Pons (tissue), 1 donor: ENCODE measurements at places on chromosomes 1 and 21.
A peak's percentile ranks its signal among the peaks of the same experiment; 100 is the strongest.

DNA sequence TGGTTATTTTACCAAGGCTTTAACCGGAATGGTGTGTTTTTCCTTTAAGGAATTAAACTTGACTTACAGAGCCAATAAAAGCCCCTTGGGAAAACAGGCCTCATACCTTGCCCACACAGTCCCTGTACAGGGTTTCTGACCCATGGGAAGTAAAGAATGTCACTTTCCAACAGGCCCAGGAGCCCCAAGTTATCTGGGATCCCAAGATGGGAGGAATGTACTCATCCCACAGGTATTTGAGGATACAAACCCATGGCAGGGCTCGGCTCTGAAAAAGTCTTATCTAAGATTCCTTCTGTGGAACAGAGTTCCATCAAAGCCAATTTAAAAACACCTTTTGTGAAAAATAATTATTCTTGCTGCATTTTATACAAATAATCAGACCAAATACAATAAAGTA, 15.3 kb upstream of the COX20 start:
- no peak for DNase-seq

- DNase-seq: no peak
These were observed 87.7 kb upstream of the GADD45A start for GRCh38 chr1:67597336-67597735.

- no peak for DNase-seq
These were observed 49.8 kb downstream of the TPR start for GRCh38 chr1:186325239-186325638.

DNA sequence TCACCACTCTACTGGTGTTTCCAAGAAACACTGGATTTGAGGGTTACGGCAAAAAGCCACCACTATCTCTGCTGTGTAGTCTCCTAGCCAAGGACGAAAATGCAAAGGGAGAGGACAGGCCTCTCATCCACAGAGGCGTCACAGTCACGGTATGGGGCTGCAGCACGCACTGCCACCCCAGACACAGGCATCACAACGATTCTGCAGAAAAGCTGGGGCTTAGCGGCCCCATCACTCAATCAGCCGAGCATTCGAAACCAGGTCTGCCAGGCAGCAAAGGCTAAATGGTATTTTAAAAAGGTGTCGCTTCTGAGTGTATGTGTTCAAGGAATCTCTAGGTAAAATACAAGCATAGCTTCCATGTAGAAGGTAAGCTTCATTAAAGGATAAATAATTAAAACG, 1.4 kb downstream of the RIPK4 start:
- no peak for DNase-seq

DNA sequence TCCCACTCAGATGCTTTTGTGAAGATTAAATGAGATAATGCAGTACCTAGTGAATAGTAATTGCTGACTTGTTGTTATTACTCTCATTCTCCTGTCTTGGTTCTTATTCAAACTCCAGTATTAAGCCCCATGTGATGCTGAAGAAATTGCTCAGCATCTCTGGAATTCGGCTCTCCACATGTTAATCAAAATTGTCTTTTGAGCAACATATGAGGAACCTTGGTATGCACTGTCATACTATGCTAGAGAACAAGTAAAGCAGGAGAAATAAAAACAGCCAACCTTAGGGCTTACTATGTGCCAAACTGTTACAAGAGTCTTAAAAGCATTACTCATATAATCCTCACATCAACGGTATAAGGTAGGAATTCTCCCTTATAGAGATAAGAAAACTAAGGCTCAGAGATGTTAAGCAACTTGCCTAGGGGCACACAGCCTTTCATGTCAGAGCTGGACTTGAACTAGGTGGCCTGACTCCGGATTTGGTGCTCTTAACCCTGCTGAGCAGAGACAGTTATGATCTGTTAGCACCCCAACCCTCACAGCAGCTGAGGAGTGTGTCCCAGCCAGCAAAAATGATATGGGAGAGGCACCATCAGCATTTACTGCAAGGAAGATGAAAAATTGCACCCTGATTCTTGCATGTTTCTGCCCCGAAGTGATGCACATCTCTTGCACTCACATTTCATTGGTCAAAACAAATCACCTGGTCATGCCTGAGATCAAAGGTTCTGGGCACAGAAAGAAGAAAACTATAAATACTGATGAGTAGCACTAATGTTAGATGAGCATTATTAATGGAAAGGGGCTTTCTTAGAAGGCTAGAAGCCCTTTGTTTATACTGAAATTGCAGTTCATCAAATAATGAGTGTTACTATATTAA, 102.3 kb downstream of the OMA1 start:
- no peak for DNase-seq

DNA sequence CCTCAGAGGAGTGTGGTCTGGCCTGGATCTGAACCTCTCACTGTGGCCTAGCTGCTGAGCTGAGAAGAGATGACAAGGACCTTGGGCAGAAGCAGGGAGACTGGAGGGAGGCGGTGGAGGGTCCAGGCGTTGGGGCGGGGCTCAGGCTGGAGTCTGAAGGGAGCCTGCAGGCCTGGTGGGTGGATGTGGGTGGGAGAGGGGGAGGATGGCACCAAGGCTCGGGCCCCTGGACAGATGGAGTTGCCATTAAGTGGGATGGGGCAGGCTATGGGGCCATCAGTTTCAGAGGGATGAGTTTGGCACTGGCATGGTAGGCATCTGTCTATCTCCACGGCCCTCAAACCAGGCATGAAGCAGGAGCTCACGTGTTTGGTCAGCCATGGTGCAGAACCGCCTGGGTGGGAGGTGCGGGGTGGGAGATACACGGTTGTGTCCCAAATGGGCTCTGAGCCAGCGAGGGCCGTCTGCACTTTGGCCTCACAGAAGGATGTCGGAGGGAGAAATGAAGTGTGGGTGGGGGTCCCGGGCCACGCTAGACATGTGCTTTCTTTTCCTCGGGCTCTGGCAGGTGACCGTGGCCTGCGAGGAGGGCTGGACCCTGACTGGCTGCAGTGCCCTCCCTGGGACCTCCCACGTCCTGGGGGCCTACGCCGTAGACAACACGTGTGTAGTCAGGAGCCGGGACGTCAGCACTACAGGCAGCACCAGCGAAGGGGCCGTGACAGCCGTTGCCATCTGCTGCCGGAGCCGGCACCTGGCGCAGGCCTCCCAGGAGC, 23.6 kb downstream of the PCSK9 start:
- DNase-seq: no peak

- no peak for DNase-seq
These were observed 1994.9 kb downstream of the NCAM2 start for GRCh38 chr21:22993144-22993543.

- DNase-seq: no peak
These were observed 105.6 kb downstream of the MIS18A start for GRCh38 chr21:32173121-32173724.

- DNase-seq: no peak
These were observed 11.9 kb downstream of the PRXL2B start for GRCh38 chr1:2598329-2598931.

DNA sequence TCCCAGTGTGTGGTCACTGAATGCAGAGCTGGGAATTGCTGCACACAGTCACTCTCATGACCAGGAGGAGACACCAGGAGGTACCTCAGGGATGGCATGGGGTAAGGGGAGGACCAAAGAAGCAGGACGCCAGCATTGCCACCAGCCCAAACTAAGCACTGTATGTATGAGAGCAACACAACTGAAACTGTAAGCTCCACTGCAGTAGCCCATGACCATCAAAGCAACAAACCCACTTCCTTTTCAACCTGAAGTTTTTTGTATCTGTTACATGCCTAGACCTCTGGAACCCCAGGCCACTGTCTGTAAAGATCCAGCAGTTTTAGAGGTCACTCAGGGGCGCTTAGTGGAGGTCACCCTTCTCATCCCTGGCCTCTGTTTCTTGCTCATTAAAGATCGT, 164.3 kb downstream of the SETD4 start:
- no peak for DNase-seq

DNA sequence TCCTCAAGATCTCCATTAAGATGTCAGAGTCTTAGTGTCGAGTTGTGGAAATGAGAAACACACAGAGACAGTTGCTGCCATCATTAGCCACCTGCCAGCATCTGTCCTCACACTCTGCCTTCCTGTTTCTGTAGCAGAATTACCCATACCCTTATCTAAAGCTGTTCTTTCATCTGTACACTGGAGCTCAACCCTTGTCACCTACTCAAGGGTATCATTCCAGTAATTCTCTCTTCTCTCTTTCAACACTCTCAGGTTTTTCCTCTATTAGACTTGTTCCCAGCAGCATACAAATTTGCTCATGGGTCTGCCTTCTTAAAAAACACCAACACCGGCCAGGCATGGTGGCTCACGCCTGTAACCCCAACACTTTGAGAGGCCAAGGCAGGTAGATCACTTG, 27.4 kb upstream of the RNF2 start:
- no peak for DNase-seq

DNA sequence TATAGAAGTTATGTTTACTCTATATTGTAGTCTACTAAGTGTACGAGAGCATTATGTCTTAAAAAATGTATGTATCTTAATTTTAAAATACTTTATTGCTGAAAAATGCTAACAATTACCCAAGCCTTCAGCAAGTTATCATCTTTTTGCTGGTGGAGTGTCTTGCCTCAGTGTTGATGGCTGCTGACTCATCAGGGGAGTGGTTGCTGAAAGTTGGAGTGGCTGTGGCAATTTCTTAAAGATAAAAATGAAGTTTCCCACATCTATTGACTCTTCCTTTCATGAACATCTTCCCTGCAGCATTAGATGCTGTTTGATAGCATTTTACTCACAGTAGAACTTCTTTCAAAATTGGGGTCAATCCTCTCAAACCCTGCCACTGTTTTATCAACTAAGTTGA, 95.8 kb downstream of the CDC7 start:
- DNase-seq: no peak

- DNase-seq: peak; percentile 99
These were observed at the start of gene FMO4 for GRCh38 chr1:171313835-171314320. Gene FMO4, plus strand, starts transcription at chr1:171314183. Its CDS starts 5,643 bp downstream, at chr1:171319826.

DNA sequence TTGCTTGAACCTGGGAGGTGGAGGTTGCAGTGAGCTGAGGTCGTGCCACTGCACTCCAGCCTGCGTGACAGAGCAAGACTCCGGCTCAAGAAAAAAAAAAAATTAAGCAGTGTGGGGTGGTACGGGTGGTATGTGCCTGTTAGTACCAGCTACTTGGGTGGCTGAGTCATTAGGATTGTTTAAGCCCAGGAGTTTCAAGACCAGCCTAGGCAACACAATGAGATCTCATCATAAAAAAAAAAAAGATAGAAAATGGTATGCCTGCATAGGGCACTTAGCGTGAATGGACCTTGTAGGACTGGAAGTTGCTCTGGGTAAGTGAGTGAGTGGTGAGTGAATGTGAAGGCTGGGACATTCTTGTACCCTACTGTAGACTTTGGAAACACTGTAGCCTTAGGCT, 37.0 kb downstream of the TBCE start:
- no peak for DNase-seq

DNA sequence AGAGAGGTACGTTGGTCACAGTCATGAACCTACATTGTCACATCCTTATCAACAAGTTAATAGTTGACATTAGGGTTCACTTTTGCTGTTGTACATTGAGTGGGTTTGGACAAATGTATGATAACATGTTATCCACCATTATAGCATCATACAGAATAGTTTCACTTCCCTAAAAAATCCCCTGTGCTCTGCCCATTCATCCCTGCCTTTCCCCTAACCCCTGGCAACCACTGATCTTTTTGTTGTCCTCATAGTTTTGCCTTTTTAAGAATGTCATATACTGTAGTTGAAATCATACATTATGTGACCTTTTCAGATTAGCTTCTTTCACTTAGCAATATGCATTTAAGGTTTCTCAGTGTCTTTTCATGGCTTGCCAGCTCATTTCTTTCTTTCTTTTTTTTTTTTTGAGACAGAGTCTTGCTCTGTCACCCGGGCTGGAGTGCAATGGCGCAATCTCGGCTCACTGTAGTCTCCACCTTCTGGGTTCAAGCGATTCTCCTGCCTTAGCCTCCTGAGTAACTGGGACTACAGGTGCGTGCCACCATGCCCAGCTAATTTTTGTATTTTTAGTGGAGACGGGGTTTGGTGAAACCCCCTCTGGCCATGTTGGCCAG, 50.6 kb downstream of the UCK2 start:
- DNase-seq: no peak

GRCh38 chr1:178961868-178962267, 63.8 kb upstream of the FAM20B start:
- no peak for DNase-seq

DNA sequence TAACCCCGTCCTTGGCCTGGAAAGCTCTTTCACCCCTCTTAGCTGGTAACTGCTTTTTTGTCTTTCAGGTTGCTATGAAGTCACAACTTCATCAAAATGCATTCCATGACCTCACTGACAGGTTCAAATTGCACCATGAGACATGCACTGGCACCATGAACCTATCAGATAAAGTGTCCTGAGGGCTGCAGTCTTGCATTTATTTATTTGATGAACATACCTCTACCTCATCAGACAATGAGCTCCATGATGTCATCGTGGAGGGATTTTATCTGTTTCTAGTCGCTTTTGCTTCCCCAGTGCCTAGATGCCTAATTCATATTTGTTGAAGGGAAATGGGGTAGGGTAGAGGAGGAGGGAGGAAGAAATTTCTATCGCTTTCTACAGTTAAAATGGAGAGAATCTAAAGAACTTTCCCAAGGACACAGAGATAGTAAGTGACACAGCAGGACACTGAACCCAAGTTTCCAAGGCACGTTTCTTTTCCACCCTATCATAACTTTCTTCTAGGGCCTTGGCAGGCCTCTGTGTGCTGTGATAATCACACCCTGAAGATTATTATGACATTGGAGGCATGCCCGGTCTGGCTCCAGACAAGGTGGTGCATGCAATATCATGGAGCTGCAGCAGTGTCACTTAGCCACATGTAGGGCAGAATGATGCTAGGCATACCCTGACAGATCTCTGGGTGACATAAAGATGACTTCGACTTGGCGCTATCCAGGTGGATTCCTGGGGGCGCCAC, 69.5 kb downstream of the CD58 start:
- no peak for DNase-seq

DNA sequence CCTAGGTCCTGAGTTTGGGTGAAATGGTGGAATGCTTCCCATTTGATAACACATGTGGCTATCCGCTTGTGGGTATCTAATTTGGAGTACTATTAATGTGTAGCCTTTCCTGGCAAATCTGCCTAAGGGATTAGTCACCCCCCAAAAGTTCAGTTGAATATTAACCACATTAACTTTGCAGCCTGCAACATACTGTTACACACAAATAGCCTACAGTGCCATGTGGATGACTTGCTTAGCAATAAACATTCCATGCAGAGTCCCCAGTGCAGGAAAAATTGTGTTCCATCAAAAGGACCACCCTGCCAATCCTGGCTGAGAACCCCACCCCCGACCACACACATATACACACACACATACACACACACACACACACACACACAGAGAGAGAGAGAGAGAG, 303.3 kb upstream of the ESRRG start:
- DNase-seq: no peak

GRCh38 chr1:63746129-63746864, 27.5 kb upstream of the ROR1 start:
- DNase-seq: no peak

GRCh38 chr1:77590651-77591050, 91.8 kb downstream of the ZZZ3 start:
- DNase-seq: no peak

GRCh38 chr1:9737057-9737456, 85.5 kb downstream of the PIK3CD start:
- DNase-seq: peak; percentile 28
